ENCODE measurements at places on chromosomes 6 and 20. TPM values are rescaled to one million over a fixed set of nuclear protein-coding genes. Genes with fewer than 3 reads are reported as not detected.

DNA sequence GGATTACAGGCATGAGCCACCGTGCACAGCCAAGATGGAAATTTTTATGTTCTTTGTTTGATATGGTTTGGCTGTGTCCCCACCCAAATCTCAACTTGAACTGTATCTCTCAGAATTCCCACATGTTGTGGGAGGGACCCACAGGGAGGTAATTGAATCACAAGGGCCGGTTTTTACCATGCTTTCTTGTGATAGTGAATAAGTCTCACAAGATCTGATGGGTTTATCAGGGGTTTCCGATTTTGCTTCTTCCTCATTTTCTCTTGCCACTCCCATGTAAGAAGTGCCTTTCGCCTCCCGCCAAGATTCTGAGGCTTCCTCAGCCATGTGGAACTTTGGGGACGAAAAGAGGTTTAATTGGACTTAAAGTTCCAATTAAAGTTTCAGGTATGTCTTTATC is 14.6 kb downstream of the EEF1A1 start:
- no peak for DNase-seq

DNA sequence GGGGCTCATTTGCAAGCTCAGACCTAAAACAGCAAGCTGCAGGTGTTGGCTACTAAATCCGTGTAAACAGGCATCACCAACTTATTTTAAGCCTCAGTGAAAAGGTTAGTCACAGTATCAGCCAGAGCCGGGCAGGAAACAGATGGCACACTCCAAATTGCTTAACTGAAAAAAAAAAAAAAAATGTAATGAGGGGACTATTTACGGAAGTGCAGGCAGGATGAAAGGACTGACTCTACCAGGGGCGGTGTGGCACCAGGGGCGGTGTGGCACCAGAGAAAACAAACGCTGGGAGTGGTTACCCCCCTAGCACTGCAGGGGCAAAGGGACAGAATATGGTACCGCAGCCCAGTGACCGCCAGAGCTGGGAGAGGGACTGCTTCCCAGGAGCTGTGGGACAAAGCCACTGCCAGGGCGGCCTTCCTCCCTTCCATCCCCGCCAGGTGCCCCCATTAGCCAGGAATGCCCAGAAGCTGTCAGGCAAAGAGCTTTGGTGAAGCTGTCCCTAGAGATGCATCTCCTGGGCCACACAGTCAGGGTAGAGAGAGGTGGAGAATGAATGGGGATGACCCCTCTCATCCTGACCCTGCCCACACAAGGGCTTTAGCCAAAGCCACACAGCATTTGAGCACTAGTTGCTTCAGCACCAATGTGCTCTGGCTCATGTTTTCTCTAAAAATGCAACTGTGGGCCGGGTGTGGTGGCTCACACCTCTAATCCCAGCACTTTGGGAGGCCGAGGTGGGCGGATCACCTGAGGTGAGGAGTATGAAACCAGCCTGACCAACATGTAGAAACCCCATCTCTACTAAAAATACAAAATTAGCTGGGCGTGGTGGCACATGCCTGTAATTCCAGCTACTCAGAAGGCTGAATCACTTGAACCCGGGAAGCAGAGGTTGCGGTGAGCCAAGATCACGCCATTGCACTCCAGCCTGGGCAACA is 39.6 kb upstream of the GFOD1 start:
- DNase-seq, result peak; percentile 86

ADIG gene
- not detected for total RNA-seq

GRCh38 chr6:26019261-26019830 is 56.7 kb downstream of the TRIM38 start:
- no peak for DNase-seq

- no peak for DNase-seq
Measured at GRCh38 chr6:47567586-47567985, 90.0 kb downstream of the CD2AP start.

ABHD16B gene
- total RNA-seq, result not detected

- no peak for DNase-seq
Measured at GRCh38 chr20:44572551-44573500, 9.6 kb upstream of the PKIG start.

DNA sequence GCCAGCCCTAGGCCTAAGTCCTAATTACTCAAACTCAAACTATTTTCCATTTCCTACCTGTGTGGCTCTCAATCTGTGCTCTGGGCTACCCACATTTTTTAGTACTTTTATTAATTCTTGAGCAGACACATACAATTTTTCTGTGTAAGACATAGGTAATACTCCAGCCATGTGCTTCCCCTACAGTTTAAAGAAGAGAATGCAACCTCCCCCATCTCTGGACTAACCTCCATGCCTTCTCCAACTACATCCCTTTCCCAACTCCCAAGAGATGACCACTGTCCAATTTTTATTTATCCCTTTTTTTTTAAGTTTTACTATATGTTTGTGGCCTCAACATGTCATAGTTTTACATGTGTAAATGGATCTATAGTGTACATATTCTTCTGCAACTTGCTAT is 5.8 kb downstream of the HMGN4 start:
- DNase-seq, result peak; percentile 33

DNA sequence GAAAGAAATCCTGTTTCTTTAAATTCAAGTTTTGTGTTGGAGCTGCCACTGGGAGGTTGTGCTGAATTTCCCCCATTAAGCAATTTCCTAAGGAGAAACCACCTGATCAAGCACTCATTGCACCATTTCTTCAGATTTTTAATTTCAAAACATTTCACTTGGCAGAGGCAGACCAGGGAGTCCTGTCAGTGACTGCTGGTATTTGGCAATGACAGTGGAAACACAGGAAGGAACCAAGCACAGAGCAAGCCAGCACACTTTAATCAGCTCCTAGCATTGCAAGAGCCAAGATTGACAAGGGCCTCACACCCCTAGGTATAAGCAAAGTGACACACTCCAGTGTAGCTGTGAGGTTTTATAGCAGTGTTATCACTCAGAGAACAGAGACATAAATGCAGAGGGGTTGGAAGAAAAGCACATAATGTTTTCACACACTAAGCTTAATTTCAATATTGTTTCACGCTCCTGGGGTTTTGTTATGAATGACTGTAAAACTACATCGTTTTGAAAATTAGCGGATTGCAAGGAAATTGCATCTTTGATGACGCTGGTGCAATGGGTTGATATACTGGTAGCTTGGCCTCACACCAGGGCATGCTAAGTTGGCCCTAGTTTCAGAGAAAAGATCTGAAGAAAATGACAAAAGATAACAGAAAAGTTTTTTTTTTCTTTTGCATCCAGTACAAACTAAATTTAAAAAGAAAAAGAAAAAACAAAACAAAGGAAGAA is 768.4 kb downstream of the TFAP2A start:
- no peak for DNase-seq

HLA-DPA1 gene
- total RNA-seq, result 665 TPM

DNA sequence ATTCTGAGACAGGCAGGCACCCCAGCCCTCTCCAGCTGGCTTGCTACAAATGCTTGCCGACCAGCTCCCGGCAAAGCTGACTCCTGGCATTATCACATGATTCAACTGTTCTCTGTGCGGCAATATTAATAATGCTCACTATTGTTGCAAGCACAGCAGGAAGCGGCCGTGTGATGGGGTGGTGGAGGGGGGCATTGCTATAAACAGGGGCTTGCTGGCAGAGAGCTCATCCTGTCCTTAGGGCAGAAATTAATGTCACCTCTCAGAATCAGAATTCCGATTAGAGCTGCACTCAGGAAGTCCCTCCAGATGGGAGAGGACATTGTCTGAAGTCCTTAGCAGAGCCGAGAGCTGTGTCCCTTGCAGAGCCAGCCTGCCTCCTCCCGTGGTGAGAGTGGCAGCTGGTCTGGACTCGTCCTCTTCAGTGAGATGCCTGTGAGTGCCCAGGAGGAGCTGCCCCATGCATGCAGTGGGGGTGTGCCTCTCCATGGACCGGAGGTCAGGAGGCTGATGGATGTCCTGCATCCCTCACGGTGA is 162.5 kb downstream of the CDH4 start:
- DNase-seq, result no peak

DNA sequence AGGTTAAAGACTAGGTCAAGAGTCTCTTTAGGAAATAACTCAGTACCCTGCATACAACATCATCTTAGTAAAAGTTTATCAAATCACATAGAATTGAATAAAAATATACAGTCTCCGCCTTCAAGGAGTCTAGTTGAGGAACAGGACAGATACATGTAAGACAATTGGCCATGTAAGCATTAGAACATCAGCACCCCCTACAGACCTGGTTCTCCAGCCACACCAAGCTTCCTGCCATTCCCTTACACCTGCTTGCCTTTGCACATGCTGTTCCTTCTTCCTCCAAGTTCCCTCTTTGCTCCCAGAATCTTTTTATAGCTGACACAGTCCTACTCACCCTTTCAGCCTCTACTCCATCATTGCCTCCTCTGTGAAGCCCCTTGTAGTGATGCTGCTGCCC is 187.8 kb upstream of the LRFN2 start:
- DNase-seq, result no peak

SLC22A16 gene
- total RNA-seq, result not detected

DNA sequence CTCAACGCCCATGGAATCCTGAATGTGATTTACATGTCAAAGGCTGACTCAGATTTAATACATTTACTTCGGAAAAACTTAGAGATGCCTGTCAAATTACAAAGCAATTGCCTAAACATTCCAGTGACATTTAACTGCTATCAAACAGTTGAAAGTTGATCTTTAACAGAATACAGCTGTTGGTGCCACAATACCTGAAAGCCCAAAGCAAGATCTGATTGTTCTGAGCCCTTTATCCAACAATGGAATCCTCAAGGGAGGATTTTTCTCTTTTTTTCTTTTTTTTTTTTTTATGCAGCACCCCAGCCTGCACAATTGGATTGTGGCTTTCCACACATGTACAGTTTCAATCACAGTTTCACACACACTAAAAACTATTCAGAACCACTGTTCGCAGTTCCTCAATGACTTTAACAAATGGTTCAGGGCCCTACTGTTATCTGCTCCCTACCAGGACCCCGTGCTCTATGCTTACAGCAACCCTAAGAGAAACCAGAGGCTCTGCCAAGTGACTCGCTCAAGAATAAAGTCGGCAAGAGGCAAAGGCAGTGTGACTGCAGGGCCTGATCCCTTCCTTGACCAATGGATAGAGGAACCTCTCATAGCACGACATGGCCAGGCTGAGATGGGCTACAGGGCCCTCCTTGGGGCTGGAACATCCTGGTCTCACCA is 33.3 kb downstream of the EPB41L2 start:
- DNase-seq, result no peak

MYB gene
- total RNA-seq, result 1.4 TPM

GRCh38 chr6:150722614-150723344 is 123.1 kb downstream of the PLEKHG1 start:
- DNase-seq, result no peak

RNF182 gene
- not detected for total RNA-seq

GRCh38 chr6:161166176-161166575 is 107.7 kb downstream of the AGPAT4 start:
- no peak for DNase-seq

- DNase-seq, result peak; percentile 67
Measured at GRCh38 chr20:15708984-15709598, 864.2 kb downstream of the KIF16B start.

GRCh38 chr20:54323227-54323734 is 115.4 kb downstream of the PFDN4 start:
- DNase-seq, result no peak

DNA sequence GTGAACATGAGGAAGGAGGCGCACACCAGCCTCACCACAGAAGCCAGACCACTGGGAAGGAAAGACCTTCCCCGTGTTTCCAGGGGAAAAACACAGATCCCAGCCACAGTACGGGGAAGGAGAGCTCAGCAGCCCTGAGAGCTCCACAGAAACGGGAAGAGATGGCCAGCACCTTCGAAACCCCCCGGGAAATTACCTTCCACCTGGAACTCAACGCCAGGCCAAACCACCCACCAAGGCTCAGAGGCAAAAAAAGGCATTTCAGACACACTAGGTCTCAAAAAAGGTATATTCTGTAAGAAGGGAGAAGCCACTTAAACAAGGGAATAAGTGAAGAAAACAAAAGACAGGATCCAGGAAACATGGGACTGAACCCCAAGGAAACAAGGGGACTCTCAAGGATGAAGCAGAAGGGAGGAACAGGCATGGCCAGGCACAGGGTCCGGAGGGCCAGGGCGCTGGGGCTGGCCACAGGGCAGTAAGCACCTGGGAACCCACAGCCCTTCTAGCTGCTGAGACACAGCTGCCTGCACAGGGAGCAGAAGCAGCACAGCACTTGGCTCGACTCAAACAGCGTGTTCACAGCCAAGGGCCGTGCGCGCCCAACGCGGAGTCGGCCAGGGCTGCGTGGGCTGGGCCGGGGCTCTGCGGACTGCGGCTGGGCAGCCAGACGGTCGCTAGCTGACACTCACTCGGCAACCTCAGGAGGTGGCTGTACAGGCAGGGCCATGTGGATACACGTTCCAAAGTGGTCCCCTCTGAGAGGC is 44.6 kb downstream of the TAF4 start:
- no peak for DNase-seq

SLC22A3 gene
- total RNA-seq, result not detected

- DNase-seq, result no peak
Measured at GRCh38 chr6:68724060-68724459, 89.0 kb downstream of the ADGRB3 start.

DNA sequence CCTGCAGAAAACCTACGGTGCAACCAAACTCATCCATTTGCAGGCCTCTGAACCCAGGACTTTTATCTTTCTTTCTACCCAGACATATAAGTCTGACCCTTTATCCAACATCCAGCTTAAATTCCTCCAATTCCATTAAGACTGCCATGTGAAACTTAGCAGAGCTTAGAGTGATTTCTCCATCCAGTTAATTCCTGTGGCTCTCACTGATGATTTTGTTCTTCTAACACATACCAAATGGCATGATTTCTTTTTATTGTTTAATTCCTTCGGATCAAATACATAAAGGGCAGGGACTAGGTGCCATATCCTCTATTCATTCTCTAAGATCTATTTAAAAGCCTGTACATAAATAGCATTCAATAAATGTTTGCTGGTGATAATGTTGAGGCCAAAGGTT is 92.9 kb downstream of the TASP1 start:
- no peak for DNase-seq

DNA sequence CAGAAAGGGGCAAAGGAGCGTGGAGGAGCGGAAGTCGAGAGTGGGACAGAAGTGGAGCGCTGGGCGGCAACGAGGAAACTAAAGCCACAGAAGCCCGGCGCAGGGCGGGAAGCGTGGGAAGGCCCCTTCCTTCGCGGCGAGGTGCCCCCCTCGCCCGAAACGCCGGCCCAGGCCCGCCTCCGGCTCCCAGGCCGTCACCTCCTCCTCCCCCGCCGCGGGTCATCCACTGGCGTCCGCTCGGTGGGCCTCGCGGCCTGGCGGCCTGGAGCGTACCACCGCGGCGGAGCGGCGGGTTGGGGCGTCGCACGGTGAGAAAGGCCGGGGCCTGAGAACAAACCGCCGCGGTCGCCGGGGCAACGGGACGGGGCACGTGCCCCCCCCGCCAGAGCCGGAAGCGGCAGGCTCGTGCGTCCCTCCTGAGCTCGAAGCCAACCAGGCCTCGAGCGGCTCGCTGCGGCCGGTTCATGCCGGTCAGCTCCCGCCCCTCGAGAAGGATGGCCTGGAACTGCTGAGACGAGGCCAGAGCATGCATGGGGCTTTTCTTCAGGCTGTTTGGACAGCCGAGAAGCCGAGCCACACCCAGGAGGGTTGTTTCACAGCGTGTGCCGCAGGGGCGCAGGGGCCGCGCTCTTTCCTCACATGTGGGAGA is at the start of gene TCP11:
TCP11 (minus strand) TSS at position 333 of the 649 bp plus-strand sequence. CDS start 469 bp downstream, outside the sequence.
- peak; percentile 48 for DNase-seq

GRCh38 chr6:30548375-30548774 is 7.9 kb downstream of the GNL1 start:
- DNase-seq, result no peak

CD109 gene
- 0.15 TPM for total RNA-seq

Measured in B cell (primary cell).